ENCODE measurements at places on chromosomes 1 and 21. TPM values are rescaled to one million over a fixed set of nuclear protein-coding genes. Genes with fewer than 3 reads are reported as not detected.

- no peaks in the 10 kb centered on the region for H3K27me3 ChIP-seq
- H3K4me3 ChIP-seq: no peak overlapping the region
- no peaks in the 10 kb centered on the region for H3K36me3 ChIP-seq
- DNase-seq: no peak
- no peaks in the 10 kb centered on the region for H3K4me1 ChIP-seq
Measured at GRCh38 chr1:197441999-197442414, 174.0 kb downstream of the CRB1 start.

DNA sequence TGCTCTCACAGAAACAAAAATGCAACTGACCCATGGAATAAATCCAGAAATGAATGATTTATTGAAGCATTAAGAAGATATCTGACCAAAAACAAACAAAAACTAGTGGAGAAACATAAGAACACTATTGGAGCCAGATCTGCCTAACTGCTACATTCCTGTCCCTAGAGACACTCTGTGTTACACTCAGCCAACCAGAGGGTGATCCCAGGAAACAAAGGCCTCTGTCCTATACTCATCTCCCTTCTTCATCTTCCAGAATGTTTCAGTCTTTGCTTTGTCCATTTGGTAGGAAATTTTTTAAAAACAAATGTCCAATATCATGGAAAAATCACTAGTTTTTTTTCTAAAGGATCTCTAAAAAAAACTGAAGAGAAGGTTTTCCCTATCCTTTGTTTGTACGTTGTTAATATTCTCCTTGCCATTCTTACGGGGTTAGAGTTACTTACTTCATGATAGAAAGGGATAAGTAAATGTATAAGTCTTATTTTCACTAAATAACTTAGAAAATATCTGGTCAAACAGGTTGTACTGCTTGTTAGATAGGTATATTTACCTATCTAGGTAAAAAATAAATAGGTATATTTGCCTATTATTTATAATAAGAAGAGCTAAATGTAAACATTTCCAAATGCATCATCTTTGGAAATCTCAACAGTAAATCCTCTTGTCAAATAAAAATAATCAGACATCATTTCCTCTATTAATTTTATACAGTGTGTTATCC lies 59.1 kb downstream of the NME7 start:
- H3K4me3 ChIP-seq: no peak overlapping the region
- H3K4me1 ChIP-seq: peaks cover 4% of the 10 kb centered on the region
- no peak for DNase-seq
- no peaks in the 10 kb centered on the region for H3K36me3 ChIP-seq
- no peaks in the 10 kb centered on the region for H3K27me3 ChIP-seq

The ZBTB8A gene
- 2.2 TPM for total RNA-seq

DNA sequence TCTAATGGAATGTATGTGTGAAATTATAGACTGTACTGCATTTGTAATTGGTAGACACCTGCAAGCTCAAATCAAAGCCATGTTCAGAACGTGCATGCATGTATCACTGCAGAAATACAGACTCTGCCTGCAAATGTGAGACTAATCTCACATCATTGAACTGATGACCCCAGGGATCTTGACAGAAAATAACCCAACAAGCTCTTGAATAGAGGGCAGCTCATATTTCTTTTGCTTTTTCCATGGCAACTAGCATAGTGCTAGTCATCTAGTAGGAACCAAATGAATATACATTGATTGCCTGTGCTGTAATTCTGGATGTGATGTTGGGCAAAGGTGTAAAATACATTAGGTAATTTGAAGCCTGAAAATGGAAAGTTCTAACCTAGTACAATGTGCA lies 62.4 kb downstream of the PTPRC start:
- peaks cover 2% of the 10 kb centered on the region for H3K4me1 ChIP-seq
- no peak overlapping the region for H3K4me3 ChIP-seq
- H3K36me3 ChIP-seq: peaks cover 90% of the 10 kb centered on the region
- H3K27ac ChIP-seq: no peak overlapping the region

DNA sequence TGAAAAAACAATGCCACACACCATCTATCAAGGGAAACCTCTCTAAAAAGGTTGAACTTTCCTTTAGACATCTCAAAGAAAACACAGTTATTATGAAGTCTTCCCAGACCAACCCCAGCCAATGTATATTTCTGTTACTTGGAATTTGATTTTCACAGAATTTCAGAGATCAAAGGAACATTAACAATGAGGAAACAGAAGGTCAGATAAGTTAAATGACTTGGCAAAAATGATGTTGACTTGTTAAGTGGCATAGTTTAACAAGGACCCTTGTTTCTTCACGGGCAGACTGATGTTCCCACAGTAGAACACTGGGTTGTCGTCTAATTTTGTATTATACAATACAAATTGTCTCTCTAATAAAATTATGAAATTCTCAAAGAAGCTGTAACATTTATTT lies 29.0 kb downstream of the NME7 start:
- no peak for DNase-seq
- H3K27me3 ChIP-seq: no peaks in the 10 kb centered on the region
- no peaks in the 10 kb centered on the region for H3K4me1 ChIP-seq
- no peak overlapping the region for H3K27ac ChIP-seq
- no peak overlapping the region for H3K4me3 ChIP-seq

GRCh38 chr1:234540404-234540762 lies 61.4 kb upstream of the TARBP1 start:
- H3K4me1 ChIP-seq: peaks cover 7% of the 10 kb centered on the region
- H3K4me3 ChIP-seq: no peak overlapping the region
- peak overlapping the region; percentile 36 for H3K27ac ChIP-seq
- no peaks in the 10 kb centered on the region for H3K27me3 ChIP-seq
- no peak for DNase-seq

DNA sequence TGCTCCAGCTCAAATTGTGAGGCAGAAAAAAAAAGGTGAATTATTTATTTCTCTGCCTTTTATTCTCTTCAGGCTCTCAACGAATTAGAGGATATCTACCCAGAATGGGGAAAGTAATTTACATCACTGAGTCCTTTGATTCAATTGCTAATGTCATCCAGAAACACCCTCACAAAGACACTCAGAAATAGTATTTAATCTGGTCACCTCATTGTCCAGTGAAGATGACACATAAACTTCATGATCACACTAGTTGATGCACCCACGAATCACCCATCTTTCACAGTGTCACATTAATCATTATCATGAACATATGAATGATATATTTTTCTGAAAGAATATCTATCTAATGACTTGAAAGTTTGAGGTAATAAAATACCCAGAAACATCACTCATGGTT lies 868.5 kb downstream of the BRINP3 start:
- H3K4me3 ChIP-seq: no peak overlapping the region
- no peaks in the 10 kb centered on the region for H3K27me3 ChIP-seq
- H3K27ac ChIP-seq: no peak overlapping the region

- H3K4me1 ChIP-seq: peaks cover 14% of the 10 kb centered on the region
- H3K27me3 ChIP-seq: no peaks in the 10 kb centered on the region
- H3K36me3 ChIP-seq: peaks cover 23% of the 10 kb centered on the region
Measured at GRCh38 chr1:206699626-206700025, 14.9 kb downstream of the MAPKAPK2 start.

The ADORA1 gene
- 0.28 TPM for total RNA-seq

DNA sequence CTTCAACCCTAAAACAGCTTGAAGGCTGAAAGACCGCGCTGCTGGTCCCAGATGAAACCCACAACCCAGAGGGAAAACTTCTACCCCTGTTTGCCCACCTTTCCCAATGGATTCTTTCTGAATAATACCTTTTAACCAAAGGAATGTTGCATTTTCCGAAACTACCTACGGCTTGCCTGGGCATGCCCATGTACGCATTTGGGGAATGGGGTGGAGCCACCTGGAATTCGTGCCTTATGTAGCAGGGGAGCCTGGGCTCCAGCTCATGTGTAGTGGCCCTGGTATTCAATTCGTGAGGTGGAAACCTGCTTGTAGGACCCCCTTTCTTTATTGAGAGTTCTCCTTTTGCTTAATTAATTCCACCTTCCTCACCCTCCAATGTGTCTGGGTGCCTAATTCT lies 256.6 kb upstream of the RGS18 start:
- no peaks in the 10 kb centered on the region for H3K4me1 ChIP-seq
- H3K4me3 ChIP-seq: no peak overlapping the region
- no peaks in the 10 kb centered on the region for H3K27me3 ChIP-seq
- H3K27ac ChIP-seq: no peak overlapping the region

DNA sequence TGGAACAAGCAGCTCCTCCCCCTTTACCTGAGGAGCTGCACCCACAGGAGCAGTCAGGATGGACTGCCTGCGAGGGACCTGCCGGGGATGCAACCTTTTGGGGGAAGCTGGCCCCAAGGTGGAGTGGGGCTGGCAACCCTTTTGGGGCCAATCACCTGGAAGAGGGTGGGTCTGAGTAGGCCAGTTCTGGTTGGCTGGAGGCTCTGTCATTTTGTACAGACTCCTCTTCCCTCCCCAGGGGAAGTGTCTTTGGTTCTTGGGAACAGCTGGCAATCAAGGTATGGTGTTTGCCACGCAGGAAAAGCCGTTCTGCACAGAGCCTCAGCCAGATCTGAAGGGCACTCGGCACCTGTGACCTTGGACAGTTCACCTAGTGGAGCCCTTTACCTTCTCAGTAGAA lies 280 bp upstream of the A3GALT2 start:
- H3K4me3 ChIP-seq: no peak overlapping the region
- peaks cover 35% of the 10 kb centered on the region for H3K36me3 ChIP-seq
- no peak for DNase-seq
- H3K27ac ChIP-seq: no peak overlapping the region
- no peaks in the 10 kb centered on the region for H3K4me1 ChIP-seq
- H3K27me3 ChIP-seq: no peaks in the 10 kb centered on the region

The NME7 gene
- 16.1 TPM for total RNA-seq

GRCh38 chr1:115982400-115982799 lies 6.1 kb downstream of the SLC22A15 start:
- H3K4me3 ChIP-seq: no peak overlapping the region
- peaks cover 13% of the 10 kb centered on the region for H3K27me3 ChIP-seq
- no peaks in the 10 kb centered on the region for H3K36me3 ChIP-seq
- no peaks in the 10 kb centered on the region for H3K4me1 ChIP-seq

The RUNX3 gene
- total RNA-seq: 4.9 TPM

- H3K36me3 ChIP-seq: no peaks in the 10 kb centered on the region
- H3K4me3 ChIP-seq: no peak overlapping the region
- DNase-seq: no peak
- H3K4me1 ChIP-seq: no peaks in the 10 kb centered on the region
Measured at GRCh38 chr1:114092186-114093062, 61.2 kb downstream of the SYT6 start.

DNA sequence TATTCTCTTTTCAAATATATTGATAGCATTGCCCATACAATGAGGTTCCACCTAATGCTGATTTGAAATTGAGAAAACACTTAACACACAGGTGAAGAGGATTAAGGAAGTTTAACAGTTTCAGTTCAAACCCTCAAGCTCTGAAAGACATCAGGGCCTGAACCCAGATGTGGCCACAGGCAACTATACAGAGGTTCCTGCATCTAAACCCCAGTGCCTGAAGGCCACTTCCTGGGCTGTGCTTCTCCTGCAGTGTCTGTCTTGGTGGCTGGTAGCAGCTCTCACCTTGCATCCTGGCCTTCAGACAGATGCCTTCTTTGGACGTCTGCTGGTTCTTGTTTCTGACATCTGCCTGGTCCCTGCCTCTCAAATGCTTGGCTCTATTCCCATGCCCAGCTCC lies 25.1 kb upstream of the NGF start:
- H3K27me3 ChIP-seq: no peaks in the 10 kb centered on the region
- no peak overlapping the region for H3K27ac ChIP-seq
- DNase-seq: no peak

- no peak overlapping the region for H3K27ac ChIP-seq
- H3K27me3 ChIP-seq: no peaks in the 10 kb centered on the region
- no peaks in the 10 kb centered on the region for H3K4me1 ChIP-seq
- no peak overlapping the region for H3K4me3 ChIP-seq
Measured at GRCh38 chr1:51147394-51147793, 45.4 kb downstream of the C1orf185 start.

DNA sequence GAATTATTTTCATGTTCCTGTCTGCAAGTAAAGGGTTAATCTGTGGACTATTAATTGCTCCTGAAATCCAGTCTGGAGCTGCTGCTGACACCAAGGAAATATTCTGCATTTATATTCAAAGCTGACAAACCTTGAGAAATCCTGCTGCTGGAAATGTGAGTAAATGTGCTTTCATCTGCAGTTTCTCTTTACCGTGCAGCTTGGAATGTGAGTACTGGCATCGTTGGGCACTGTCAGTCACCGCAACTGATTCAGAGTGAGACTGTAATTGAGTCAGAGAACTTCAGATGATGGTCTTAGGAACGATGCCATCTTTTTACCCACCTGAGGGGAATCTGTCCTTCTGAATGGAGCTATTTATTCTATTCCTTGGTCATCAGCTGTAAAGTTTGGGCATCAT lies 420.6 kb downstream of the SIPA1L2 start:
- no peaks in the 10 kb centered on the region for H3K4me1 ChIP-seq
- H3K4me3 ChIP-seq: no peak overlapping the region
- no peaks in the 10 kb centered on the region for H3K36me3 ChIP-seq
- no peak overlapping the region for H3K27ac ChIP-seq
- DNase-seq: no peak
- H3K27me3 ChIP-seq: no peaks in the 10 kb centered on the region

GRCh38 chr1:225735252-225736149 lies 42.1 kb upstream of the SRP9 start:
- peaks cover 5% of the 10 kb centered on the region for H3K4me1 ChIP-seq
- peak overlapping the region; percentile 74 for H3K27ac ChIP-seq
- DNase-seq: no peak

DNA sequence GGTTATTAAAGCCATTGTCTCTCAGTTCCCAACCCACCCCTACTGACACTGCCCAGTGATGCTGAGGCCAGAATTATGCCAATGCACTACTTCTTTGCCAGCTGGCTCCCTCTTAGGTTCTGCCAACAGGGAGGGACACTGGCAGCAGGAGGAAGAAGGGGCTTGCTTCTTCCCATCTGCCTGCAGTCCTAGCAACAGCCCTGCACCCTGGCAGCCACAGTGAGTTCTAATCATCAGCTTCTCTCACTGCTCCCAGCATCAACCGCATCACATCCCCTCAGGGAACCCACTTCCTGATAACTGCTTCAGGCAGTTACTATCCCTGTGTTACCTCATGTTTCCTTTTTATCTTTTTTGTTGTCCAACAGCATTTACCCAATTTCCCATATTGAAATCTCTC lies 86.2 kb downstream of the UBR4 start:
- H3K4me3 ChIP-seq: no peak overlapping the region
- DNase-seq: no peak
- H3K36me3 ChIP-seq: peaks cover 86% of the 10 kb centered on the region
- no peaks in the 10 kb centered on the region for H3K27me3 ChIP-seq
- peaks cover 27% of the 10 kb centered on the region for H3K4me1 ChIP-seq
- H3K27ac ChIP-seq: no peak overlapping the region
